ENCODE measurements at places on chromosomes 1 and 21.

DNA sequence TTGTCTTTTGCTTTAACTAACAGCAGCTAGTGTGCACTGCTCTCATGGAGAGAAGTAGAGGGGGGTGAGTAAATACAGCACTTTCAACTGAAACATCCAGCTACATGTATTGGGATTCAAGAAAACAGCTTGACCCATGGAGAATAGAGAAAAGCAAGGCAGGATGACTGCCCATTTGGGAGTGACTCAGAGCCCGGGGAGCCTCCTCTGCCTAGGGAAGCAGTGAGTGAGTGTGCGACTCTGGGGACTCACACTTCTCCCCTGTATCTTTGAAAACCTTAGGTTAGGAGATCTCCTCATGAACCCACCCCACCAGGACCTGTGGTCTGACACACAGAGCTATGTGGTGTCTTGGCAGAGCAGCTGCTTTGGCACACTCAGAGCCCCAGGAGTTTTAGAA is 82.0 kb upstream of the PTGFR start:
- no peak for DNase-seq

DNA sequence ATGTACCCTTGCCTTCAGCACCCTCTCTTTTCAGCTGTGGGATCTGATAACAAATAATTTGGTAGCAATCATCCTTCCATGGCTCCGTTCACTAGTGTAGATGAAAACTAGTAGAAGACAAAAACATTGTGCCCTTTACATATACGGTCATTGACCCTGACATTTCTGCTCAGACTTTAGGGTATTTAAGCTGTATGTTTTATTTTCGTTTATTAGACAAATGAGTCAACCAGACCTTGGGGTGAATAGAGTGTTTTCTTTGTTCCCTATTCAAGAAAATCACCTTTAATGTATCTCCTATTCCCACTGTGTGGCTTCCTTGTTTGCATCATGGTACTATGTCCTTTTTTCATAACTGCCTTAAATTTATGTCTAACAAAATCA is 187.3 kb downstream of the VAV3 start:
- DNase-seq: no peak

DNA sequence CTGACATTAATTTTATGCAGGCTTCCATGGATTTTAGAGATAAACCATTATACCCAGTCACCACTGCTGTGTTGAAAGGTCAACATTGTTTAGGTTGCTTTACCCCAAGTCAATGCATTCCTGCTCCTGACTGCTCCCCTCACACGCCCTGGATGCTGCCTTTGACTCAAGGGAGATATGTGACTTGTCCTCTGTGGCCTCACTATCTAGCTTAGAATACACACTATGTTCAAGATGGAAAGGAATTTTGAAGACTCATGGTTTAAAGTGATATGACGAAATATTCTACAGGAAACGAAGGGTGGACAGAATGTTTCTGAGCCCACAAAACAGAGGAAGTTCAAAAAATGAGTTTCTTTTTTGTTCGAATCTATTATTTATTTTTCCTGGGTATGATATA is 170.4 kb upstream of the NR5A2 start:
- DNase-seq: no peak

DNA sequence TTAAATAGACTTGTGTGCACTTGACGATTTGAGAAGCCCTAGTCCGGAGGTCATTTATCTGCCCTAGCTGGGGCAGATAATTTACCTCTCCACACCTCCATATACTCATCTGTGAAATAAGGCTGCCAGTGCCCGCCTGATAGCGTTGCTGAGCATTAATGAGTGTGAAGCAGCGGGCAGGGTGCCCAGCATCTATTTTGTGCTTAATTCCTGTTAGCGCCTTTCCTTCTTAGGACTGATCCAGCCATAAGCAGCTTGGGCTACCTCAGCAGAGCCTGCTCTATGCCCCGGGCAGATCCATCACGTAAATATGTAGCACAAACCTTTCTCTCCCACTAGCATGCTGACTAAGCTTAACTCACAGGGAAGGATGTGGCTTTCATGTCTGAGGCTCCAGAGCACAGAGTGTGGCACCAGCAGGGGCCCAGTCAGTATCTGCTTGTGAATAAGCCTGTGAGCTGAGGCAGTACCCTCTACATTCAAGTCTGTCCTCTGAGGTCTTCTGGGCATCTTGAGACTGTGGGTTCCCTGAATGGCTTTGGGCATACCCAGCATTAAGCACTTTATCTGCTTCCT is 21.5 kb upstream of the RNF187 start:
- no peak for DNase-seq

- DNase-seq: no peak
Measured at GRCh38 chr1:26790551-26790953, 2.8 kb downstream of the PIGV start.

DNA sequence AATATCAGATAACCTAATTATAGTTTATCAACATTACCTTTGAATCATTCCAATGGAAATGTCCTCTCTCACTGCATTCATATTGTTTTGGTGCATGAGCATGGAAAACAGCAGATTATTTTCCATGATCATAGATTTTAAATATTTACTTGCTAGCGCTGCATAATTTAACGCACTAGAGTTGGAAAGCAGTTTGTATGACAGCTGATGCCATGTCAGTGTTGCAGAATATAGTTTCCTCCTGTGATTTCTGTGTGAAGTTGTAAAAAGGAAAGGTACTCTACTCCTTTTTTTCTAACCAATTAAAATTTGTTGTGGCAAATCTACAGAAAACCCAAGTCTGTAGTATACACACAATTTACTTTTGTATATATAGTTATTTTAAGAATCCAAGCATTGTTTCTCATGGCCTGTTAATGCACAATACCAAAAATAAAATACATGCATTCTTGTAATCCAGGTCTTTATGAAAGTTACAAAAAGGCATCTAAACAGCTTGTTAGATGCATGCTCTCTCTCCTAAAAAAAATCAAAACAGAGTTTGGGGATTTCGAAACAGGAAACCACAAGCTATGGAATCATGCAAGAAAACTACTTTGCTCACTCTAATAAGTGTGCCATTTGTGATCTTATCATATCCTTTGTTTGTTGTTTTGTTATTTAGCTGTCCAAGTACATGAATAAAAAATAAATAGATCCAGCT is 1.9 kb upstream of the ATG4C start:
- DNase-seq: no peak
